Skin of body (tissue), 3 donors: ENCODE measurements at places on chromosomes 11 and 22. TPM values are rescaled to one million over a fixed set of nuclear protein-coding genes. Genes with fewer than 3 reads are reported as not detected.

DNA sequence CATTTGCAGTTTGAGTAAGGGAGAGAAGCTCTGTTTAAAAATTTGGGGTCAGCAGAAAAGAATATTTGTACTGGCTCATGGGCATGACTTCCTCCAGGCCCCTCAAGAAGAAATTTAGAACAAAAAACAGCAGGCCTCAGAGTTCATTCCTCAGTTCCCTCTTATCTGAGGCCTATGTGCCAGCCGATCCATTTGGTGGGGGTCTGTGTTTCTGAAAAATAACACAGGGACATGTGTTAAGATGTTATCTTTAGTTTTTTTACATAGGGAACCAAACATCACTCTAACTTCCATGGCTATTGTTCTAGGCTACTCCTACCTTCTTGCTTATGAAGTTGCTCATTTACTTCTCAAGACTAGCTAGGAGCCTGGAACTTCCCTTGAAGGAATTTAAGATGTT, 16.2 kb upstream of the HSD17B12 start:
- DNase-seq, result no peak

DNA sequence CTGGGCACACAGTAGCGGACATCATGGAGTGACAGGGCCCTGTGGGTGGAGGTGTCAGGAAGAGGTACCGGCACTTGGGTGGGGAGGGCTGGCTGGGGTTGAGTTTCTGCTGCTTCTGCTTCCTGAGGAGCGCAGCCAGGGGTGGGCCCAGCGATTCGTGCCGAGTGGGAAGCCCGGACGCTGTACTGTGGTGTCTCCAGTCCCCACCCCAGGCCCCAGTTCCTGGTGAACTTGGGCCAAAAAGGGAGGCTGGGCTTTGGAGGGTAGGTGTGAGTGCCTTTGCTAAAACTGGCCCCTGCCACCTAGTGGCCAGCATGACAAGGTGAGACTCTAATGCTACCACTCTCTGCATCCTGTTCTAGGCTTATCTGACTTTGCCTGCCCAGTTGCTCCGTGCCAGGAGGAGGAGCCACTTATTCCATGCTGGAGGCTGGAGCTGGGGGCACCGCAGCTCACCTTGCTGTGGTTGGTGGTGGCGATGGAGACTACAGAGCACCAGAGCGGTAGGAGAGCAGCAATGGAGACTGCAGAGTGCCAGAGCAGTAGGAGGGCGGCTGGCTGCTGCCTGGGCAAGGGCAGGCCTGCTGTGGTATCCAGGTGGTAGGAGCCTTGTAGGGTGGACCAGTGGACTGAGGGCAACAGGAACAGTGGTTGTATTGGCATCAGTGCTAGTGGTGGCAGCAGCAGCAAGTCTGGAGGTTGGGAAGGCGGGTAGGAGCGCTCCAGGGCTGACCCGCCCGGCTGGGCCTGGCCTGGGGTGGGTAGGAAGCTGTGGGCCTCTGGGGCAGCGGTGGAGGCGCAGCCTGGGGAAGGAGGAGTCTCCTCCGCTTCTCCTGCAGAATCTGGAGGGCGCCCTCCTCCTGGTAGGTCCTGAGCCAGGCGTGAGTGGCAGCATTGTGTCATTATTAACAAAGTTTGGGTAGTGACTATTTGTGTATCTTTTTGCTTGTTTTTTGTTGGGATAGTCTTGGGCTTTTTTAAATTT, 2.2 kb upstream of the RFPL2 start:
- DNase-seq, result no peak

DNA sequence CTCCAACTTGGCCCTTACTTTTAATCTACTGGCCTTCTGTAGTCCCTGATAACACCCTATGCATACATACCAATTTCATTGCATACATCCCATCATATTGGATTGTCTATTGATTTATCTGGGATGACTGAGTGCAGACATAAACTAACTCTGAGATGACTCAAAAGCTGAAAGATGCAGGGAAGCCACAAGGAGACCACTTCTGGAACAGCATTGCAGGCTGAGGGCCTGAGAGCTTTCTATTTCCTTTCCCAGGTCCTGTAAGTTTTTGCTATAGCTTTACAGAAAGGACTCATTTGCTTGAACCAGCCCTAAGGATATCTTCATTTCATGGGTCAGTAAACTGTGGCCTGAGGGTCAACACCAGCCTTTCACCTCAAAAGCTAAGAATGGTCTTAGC, 15.1 kb upstream of the SPON1 start:
- no peak for DNase-seq

DNA sequence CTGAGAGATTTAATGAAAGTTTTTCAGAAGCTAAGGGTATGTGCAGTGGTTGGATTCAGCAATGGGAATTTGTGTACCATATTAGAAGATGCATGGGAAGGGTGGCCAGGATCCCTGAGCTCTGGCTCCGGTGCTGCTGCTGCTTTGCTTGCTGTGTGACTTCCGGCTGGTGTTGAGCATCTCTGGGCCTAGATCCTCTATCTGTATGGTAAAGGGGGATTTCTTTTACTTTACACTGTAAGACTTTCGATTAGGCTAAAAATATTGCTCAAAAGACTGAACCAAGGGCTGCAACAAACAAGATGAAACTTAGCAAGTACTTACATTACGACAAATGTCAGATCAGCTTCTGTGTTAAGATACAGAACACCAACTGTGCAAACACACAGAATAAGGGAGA, 39.1 kb downstream of the XRRA1 start:
- no peak for DNase-seq

DNA sequence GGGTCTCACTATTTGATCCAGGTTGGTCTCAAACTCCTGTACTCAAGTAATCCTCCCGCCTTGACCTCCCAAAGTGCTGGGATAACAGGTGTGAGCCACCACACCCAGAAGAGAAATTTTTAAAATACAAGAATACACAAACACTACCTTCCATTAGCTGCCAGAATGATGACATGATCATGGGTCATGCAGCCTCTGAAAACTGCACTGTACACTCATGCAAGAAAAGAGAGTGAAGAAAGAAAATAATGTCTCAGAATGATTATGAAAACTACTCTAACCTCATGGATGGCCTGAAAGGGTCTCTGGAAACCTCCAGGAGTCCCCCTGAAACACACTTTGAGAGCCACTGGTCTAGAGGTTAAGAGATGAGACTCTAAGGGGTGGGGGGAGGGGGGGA, 18.8 kb downstream of the VPS37C start:
- no peak for DNase-seq

GRCh38 chr11:125519256-125519655, 23.2 kb upstream of the FEZ1 start:
- no peak for DNase-seq

- no peak for DNase-seq
These were observed 1.3 kb downstream of the FAM180B start for GRCh38 chr11:47587723-47588326.

DNA sequence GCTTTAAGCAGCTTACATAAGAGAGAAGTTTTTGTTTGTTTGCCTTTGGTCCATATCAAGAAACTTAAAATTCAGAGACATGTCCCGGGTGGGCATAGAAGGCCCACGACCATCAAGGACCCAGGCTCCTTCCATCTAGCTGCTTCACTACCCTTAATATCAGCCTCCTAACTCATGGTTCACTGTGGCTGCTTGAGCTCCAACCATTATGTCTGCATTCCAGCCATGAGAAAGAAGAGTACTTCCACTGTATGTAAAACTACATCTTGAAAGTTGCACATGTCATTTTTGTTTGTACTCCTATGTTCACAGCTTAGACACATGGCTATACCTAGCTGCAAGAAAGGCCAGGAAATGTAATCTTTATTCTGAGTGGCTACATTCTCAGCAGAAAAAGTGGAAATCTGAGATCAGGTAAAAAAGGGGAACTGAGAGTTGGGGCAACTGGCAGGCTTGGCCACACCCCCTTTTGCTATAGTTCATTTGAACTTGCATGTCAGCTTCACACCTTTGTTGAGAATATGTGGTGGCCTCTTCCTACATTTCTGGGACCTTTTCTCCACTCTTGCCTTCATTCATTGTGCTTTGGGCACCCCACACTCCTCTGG, 81.3 kb upstream of the TP53I11 start:
- DNase-seq, result no peak

DNA sequence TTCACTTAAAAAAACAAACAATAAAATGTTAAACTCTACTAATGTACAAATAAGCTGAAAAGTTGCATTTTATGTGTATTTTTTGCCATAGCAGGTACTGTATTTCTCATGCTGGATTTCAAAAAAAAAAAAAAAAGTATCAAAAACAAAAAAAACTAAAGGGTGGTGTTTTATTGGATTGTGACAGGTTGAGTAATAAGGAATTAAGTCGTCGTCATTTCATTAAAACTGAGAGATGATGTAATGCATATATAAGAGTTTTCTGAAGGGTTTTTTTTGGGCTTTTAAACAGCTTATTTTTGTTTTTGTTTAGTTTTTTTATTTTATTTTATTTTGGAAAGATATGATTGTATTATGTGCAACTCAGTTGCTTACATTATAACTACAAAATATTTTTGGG, 10.9 kb upstream of the ADSL start:
- DNase-seq, result no peak

DNA sequence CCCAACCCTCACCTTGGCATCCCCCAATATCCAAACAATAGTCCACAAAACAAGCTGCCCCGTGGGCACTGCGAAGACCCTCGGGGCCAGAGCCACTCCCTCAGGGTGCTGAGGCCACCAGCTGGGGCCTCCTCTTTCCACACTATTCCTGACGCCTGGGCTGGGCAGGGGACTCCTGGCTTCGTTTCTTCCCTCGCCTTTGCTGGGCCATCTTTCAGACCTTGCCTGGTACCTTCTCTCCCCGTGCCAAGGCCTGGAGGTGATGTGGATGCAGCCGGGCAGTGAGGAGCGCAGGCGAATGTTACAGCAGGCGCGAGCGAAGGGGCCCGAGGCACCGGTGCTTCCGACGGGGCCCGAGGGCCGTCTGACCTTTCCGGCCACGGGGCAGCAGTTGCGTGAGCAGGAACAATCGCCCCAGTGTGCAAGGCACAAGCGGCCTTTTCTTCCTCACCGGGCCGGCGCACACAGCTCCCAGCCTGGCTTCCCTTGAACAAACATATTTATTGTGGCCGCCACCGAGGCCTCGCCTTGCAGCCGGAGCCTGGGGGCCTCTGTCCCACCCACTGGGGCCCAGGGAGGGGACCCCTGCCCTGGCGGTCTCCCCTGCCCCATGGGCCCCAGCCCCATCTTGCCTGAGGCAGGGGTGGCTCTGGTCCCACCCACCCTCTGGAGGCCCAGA, 32.6 kb upstream of the KCNQ1OT1 start:
- no peak for DNase-seq

GRCh38 chr11:125494974-125495725, 915 bp downstream of the FEZ1 start:
- DNase-seq, result no peak

DNA sequence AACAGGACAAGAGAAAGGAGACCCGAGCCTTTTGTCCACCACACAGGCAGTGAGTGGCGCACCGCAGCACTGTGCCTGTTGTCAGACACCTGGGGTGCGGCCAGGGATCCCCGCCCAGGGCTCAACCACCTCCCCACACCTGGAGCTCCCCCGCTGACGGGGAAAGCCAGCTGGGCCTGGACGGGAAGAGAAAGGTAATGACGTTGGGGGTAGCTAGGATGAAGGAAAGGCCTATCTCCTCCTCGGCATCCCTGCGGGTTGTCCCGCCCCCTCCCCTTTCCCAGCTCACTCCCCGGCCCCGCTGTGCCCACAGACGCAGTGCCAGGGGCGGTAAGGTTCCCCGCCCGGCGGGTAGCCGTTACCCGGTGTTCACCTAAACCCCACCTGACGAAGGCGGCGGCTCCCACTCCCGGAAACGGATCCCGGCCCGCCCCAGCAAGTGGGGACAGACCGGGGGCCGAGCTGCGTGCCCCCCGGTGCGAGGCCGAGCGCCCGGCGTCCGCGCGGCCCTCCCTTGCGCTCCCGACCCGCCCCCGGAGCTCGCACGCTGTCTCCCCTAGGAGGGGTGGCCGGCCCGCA, 495 bp downstream of the HYOU1 start:
- no peak for DNase-seq

DNA sequence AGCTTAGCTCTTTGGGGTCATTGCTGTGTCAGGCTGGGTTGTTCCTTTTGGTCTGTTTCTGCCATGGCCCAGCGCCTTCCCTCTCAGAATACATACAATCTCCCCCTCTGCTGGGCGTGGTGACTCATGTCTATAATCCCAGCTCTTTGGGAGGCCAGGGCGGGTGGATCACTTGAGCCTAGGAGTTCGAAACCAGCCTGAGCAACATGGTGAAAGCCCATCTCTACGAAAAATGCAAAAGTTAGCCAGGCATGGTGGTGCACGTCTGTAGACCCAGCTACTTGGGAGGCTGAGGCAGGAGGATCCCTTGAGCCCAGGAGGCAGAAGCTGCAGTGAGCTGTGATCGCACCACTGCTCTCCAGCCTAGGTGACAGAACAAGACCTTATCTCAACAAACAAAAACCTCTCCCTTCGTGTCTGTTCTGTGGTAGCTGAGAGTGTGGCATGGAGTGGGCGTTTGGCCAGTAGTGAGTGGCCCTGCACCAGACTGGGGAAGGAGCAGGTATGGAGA, 46.7 kb upstream of the RAB1B start:
- no peak for DNase-seq

GRCh38 chr11:124160986-124161385, 22.2 kb upstream of the OR10D3 start:
- DNase-seq, result no peak

DNA sequence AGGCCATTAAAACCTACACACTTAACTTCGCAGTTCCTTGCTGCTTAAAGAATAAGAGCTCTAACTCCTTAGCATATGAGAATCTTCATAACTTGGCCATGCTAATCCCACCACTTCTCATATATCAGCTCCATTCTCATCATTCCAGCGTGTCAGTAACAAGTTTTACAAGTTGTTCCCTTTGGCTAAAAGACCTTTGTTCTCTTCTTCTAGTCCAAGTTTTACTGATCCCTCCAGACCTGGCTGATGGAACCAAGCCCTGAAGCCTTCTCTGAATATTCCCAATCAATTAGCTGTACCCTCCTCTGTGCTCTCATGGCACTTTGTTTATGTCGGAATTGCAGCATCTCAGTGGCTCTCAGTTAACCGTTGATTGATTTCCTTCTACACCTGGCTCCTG, 35.8 kb downstream of the GAB2 start:
- peak; percentile 27 for DNase-seq

- DNase-seq, result no peak
These were observed 1920.0 kb upstream of the RAG2 start for GRCh38 chr11:38517991-38518390.

GRCh38 chr11:129720156-129720555, 95.5 kb upstream of the TMEM45B start:
- no peak for DNase-seq

DNA sequence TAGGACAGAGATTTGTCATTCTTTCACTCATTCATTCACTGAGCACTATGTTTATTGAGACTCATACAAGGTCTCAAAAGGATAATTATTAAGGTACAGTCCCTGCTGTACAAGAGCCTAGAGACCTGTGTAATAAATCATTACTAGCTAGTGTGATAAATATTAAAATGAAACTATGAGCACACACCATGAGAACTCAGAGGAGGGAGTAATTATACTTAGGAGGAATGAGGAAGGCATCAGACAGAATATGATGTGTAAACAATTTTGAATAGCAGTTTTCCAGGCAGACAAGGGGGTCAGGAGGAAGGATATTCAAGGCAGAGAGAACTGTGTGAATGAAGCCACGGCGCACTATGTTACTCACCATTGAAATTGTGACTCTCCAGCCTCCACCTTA, 300.8 kb upstream of the ISX start:
- DNase-seq, result no peak

Gene SLC5A1
- 13.7 TPM for total RNA-seq

Gene ABTB2
- total RNA-seq, result 5.7 TPM

Gene TRIM6
- 1.9 TPM for total RNA-seq

Gene TSSK2
- not detected for total RNA-seq
